Mammary microvascular endothelial cell (primary cell): ENCODE measurements at places on chromosomes 6 and 20. TPM values are rescaled to one million over a fixed set of nuclear protein-coding genes. Genes with fewer than 3 reads are reported as not detected.

Gene METTL24
- not detected in 2 replicates for total RNA-seq

Gene RIN2
- 57.9 and 75.0 TPM in 2 replicates for total RNA-seq

Gene CTSA
- total RNA-seq = 129 and 130 TPM in 2 replicates

Gene TNF
- total RNA-seq = 0.20 TPM in 1 of 2 replicates, not detected in the other

Gene POU5F1
- total RNA-seq = 1.3 TPM in 1 of 2 replicates, not detected in the other

Gene UNC5CL
- not detected in 2 replicates for total RNA-seq

Gene PBOV1
- not detected in 2 replicates for total RNA-seq

Gene CPXM1
- total RNA-seq = 0.20 TPM in 1 of 2 replicates, not detected in the other

Gene TRIM15
- total RNA-seq = not detected in 2 replicates

Gene RSPO3
- 0.15 and 0.20 TPM in 2 replicates for total RNA-seq

Gene SIM1
- not detected in 2 replicates for total RNA-seq

Gene ZKSCAN3
- total RNA-seq = 2.6 and 3.1 TPM in 2 replicates

Gene LAMP5
- 0.30 TPM in 1 of 2 replicates, not detected in the other for total RNA-seq

Gene CRISP1
- total RNA-seq = not detected in 2 replicates

Gene SLC26A8
- not detected in 2 replicates for total RNA-seq

Gene TSHZ2
- 0.73 and 0.94 TPM in 2 replicates for total RNA-seq

Gene DEFB132
- total RNA-seq = not detected in 2 replicates

Gene CD109
- 53.6 and 55.0 TPM in 2 replicates for total RNA-seq

Gene HMGA1
- total RNA-seq = 1,100 and 1,150 TPM in 2 replicates

Gene SLC22A2
- not detected in 2 replicates for total RNA-seq

Gene ZNF334
- total RNA-seq = 0.27 and 0.54 TPM in 2 replicates

Gene EBF4
- 0.20 TPM in 1 of 2 replicates, not detected in the other for total RNA-seq

Gene HSPA1A
- 158 and 167 TPM in 2 replicates for total RNA-seq

Gene ULBP3
- total RNA-seq = 9.7 and 12.5 TPM in 2 replicates

Gene GABRR1
- total RNA-seq = not detected in 2 replicates

Gene HSPA12B
- 49.3 and 50.2 TPM in 2 replicates for total RNA-seq

Gene TBC1D7
- total RNA-seq = 20.3 and 27.6 TPM in 2 replicates

Gene SEMG1
- total RNA-seq = not detected in 2 replicates
